ENCODE measurements at places on chromosomes 3 and 15.

DNA sequence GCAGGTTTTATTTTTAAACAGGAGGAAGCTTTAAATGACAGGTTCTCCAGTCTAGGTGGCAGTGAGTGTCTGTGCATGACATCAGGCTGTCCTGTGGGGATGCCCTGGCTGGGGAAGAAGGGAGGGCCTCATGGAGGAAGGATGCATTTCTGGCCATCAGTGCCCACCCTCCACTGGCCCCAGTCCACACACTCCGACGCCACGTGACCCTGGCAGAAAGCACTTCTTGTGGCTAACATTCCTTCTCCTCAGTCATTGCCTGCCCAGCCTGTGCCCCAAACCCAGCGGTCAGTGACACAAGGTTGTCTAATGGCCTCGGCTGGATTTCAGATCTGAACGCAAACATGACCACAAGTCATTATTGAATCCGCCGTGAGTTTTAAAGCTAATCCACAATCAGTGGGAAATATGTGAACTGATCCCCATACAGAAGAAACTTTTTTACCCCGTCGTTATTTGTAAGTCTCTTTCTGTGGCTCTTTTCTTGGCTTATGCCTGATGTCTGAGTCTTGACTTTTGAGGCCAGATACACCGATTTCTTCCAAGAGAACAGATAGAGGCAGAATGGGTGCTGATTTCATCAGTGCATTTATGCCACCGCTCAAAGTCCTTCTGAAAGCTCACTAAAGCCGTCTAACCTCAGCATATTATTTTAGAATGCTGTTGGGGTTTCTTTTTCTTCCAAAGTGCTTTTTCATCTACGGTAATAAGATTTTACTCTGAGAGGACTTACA is 17.3 kb upstream of the LRRK1 start:
- no peak for DNase-seq

DNA sequence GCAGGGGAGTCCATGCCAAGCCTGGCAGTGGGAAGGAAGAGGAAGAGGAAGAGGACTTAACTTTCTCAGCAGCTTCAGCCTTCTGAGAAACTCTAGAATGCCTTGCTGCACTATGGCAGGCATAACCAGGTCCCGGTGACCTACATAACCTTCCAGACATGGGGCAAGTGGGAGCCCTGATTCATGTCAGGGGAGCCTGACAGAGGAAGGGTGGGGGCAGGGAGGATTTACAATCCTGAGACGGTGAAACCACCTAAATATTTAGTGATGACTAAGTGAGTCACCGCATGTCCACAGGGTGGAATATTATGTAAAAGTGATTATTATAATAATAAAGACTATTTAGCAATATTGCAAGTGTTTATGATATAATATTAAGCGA is 46.7 kb downstream of the AMOTL2 start:
- DNase-seq = no peak

DNA sequence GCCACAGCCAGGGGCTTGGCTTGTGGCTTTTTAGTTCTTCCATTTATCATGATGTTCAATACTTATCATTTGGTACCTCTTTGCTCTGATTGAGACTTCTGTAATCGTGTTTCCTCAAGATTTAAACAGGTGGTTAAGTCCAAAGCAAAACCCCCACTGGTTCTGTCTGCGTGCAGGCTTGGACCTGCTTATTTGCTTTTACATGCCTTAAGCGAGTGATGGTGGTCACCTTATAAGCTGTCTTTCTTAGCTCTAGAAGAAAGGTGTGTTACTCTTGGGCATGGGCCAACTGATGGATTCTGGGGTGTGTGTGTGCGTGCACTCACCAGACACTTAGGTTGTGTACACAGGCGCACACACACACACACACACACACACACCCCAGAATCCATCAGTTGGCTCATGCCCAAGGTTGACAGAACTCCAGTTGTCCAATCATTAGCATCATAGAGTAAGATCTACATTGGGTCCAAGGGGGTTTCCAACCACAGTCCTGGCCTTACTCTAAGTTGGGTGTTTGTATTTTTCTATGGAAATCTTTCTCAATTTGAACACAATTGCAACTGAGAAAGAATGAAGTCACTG is 1.2 kb downstream of the MYZAP start:
- no peak for DNase-seq

DNA sequence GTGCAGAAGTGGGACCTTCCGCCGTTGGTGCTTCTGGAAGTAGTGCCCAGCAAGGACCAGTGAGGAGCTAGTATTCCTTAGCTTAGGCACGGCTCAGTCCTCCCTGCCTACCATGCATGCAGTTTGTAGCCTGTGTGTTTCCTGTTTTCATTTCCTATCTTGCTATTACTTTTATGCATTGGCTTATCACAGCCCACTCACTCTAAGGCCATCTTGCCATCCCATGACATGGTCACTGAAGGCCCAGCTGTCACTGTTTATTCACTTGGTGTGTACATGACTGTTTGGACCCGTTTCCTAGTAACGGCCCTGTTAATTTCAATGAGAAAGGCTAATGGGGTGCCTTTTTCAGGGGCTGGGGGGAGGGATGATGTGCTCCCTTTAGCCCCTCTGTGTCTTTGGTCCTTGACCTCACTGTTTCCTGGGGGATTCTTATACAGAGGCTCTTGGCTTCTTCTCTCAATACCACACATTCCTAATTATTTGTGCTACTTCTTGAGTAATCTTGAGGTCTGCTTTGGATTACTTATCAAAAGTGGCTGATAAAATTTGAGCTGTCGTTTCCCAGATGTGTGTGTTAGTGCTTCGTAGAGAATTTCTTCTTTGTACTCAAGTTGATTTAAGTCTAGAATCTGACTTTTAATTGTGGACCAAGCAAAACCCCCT is 24.5 kb upstream of the TRAK1 start:
- no peak for DNase-seq

- DNase-seq = no peak
Measured at GRCh38 chr15:73024168-73024567, 28.1 kb upstream of the NEO1 start.

- DNase-seq = no peak
Measured at GRCh38 chr3:20353286-20353685, 167.3 kb upstream of the SGO1 start.

DNA sequence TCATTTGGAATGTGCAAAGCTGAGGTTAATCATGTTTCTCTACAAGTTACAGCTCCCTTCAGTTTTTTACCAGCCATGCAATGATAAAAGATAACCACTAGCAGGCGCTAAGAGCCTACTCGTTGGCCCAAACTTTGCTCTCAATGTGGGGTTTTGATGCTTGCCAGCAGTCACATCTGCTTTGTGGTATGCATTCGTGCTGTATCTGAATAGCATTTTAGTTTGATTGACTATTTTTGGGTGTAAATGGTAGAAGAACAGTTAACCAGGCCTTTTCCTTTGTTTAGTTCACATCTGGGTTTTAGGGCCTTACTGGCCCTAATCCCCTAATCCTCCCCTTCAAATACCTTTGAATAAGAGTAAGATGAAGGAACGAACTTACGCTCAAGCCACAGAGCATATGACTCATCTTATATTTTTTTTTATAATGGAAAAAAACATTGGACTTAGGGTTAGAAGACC is 4.4 kb upstream of the CLDN11 start:
- DNase-seq = no peak

GRCh38 chr3:89474333-89475130 is 367.1 kb downstream of the EPHA3 start:
- no peak for DNase-seq

DNA sequence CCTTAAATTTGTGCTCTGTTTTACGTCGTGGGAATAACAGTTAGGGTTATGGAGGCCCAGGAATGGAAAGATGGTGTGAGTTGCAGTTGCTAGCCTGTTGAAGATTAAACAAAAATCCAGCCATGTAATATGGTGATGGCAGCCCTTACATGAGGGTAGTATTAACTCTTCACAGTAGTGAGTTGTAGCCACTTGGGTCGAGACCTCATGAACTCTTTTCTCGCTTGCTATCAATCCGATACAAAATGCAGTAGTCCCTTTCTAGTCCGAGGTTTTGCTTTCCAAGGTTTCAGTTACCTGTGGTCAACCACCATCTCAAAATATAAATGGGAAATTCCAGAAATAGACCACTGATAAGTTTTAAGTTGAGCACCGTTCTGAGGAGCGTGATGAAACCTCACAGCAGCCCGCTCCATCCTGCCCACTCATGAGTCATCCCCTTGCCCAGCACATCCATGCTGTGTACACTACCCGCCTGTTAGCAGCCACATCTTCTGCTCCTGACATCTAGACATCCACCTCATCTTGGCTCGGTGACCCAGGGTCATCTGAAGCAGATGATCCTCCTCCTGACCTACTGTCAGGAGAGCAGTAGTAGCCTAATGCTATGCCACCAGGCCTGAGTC is 177.9 kb downstream of the CDIN1 start:
- no peak for DNase-seq

GRCh38 chr15:56985856-56986255 is 67.4 kb downstream of the TCF12 start:
- no peak for DNase-seq

DNA sequence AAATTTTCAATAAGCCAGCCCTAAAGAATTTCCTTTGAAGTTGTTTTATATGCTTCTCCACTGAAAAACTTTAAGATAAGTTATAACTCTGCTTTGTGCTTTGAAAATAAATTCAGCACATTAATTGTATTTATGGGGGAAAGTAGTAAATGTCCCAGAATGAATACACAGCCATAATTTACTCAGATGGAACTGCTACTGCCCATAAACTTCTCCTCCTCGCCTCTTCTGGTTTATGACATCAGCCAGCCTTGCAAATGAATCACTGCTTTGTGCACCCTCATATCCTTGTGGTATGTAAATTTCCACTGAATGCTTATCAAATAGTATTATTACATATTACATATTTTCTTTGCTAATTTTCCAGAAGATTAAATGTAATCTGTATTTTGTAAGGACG is 302.0 kb downstream of the DIPK2A start:
- DNase-seq = no peak

DNA sequence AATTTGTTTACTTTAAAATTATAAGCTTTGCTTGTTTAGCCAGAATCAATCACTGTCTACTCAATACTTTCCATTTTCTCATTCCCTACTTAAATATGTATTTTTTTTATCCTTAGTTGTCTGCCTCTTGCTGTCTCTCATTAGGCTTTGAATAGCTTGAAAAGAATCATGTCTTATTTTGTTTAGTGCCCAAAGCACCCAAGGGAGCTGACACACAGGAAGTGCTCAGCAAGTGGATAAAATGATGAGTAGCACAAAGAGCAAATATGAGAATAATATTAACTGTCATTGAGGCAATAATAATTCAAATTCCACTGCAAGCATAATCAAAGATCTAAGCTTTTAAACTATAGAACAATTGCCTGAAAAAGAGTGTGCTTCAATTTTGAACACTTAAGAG is 19.0 kb upstream of the IL1RAP start:
- no peak for DNase-seq

DNA sequence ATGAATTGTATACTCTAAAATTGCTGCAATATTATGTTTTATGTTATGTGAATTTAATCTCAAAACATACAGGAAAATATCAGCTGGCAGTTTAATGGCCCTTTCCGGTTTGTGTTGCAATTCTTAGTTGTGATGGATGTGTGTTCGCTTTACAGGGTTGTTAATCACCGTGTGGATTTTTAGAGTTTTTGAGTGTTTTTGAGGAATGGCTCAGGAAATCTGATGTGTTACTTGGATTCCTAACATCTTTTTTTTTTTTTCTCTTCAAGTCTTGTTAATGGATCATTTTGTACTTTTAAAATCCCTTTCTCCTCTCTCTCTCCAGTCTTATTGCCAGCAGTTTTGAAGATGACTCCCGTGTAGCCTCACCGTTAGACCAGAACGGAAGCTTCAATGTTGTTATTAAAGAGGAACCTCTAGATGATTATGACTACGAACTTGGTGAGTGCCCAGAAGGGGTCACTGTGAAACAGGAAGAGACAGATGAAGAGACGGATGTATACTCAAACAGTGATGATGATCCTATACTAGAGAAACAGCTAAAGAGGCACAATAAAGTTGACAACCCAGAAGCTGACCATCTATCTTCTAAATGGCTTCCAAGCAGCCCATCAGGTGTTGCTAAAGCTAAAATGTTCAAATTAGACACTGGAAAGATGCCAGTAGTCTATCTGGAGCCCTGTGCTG is 35.7 kb downstream of the MGA start:
- peak; percentile 8 for DNase-seq

GRCh38 chr3:81496407-81497104 is 264.9 kb downstream of the GBE1 start:
- no peak for DNase-seq

GRCh38 chr3:36215241-36215640 is 165.1 kb upstream of the STAC start:
- DNase-seq = no peak

GRCh38 chr3:124593442-124593829 is 136.8 kb upstream of the UMPS start:
- no peak for DNase-seq

- DNase-seq = no peak
Measured at GRCh38 chr15:55652359-55652758, 64.2 kb upstream of the PYGO1 start.

DNA sequence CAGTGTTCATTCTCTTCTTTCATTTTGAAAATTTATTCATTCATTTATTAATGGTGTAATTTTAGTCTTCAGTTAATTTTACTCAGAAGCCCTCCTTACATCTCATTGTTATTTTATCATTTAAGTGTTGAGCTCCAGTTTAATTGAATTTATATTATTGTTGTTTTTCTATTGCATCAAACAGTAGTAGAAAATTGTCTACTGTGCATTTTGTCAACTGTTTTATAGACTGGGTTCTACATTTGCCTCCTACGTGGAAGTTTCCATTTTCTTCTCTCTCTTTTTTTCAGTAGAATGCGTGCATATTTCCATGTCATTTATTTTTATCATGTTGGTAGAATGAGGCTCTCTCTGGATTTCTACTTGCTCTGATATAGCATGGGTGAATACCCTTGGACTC is 487.4 kb downstream of the NR2F2 start:
- DNase-seq = no peak

DNA sequence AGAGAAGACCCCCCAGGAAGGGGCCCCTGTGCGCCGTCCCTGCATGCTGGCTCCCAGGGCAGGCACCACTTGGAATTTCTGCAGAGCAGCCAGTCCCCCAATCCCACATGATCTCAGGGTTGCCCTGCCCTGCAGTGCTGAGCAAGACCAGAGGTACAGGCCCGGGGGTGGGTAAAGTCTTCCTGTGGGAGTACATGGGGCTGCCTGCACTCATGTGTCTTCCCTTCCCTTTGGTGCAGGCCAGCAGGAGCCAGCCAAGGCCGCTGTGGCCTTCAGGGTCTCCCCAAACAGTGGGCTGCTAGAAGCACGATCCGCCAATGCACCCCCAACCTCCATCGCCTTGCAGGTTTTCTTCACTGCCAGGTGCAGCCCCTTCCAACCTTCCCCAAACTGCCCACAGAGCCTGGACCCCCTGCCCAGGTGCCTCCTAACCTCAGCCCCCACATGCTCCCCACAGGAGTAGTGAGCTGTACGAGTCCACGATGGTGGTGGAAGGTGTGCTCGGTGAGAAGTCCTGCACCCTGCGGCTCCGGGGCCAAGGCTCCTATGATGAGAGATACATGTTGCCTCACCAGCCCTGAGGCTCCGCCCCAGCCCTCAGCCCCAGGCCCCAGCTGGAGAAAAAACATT is 15.0 kb downstream of the ACAA1 start:
- DNase-seq = no peak

DNA sequence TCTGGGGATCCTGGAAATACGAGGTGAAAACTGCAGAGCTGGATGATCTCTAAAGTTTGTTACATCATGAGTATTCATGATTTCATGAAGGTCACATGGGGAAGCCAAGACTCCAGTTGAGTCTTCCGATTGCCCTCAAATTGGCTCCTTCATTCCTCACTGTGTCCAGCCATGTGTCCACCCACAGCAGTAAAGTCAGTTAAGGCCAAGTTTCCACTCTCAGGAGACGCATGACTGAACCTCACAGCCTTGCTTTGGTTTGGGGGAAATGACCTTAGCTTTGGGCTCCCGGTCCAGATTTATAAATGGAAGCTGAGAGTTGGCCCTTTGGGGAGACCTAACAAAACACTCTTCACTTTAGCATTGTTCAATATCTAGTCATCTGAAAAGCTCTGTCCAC is 289.7 kb upstream of the MCTP2 start:
- DNase-seq = no peak

All from stimulated activated CD8-positive, alpha-beta memory T cell treated with anti-CD3 and anti-CD28 coated beads, Interleukin-15, amount 100 ng/mL, for 4 hours (primary cell).